ENCODE measurements at places on chromosomes 1 and 21.

DNA sequence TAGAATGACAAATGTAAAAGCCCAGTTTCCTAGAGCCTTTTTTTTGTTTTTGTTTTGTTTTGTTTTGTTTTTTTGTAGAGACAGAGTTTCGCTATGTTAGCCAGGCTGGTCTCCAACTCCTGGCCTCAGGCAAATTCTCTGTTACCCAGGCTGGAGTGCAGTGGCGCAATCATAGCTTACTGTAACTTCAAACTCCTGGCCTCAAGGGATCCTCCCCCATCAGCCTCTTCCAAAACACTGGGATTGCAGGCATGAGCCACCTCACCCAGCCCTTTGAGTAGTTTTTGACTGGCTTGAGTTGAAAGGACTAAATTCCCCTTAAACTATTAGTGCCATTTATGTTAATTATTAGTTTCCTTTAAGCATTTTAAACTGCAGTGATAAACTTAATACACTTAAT lies 28.8 kb upstream of the ZBTB18 start:
- no peak for DNase-seq

GRCh38 chr1:115142616-115143015 lies 53.3 kb upstream of the TSPAN2 start:
- no peak for DNase-seq

GRCh38 chr1:207316622-207317391 lies 4.7 kb upstream of the CD55 start:
- DNase-seq: no peak

GRCh38 chr1:195908121-195908520 lies 700.1 kb downstream of the KCNT2 start:
- no peak for DNase-seq

- DNase-seq: no peak
These were observed 586.5 kb downstream of the NEGR1 start for GRCh38 chr1:71695821-71696220.

- no peak for DNase-seq
These were observed 22.4 kb downstream of the CAPZB start for GRCh38 chr1:19462781-19463503.
